COR-L47 (cell line): ENCODE measurements at places on chromosomes 3 and 15.

GRCh38 chr3:72439321-72440183 is 408.7 kb downstream of the SHQ1 start:
- no peak for DNase-seq

DNA sequence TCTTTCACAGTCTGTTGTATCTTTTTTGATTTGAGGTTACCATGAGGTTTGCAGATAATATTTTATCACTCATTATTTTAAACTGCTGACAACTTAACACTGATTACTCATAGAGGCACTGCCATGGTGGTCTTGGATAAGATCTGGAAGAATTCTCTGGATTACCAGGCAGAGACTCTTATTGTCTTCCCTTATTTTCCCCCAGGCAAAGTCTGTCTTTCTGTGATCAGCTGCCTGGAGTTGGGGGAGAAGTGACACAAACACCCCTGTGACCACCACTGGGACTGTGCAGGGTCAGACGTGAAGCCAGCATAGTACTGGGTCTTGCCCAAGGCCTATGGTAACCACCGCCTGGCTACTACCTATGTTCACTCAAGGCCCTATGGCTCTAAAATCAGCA is 4.7 kb downstream of the PATL2 start:
- no peak for DNase-seq

GRCh38 chr15:68425428-68426060 is 6.4 kb downstream of the ITGA11 start:
- no peak for DNase-seq

- DNase-seq, result no peak
These were observed 272.1 kb downstream of the FAM43A start for GRCh38 chr3:194957743-194958240.

GRCh38 chr15:100099976-100100375 is 241.8 kb downstream of the ADAMTS17 start:
- DNase-seq, result no peak

- DNase-seq, result no peak
These were observed 21.6 kb downstream of the RPL22L1 start for GRCh38 chr3:170848292-170848917.

GRCh38 chr3:178445139-178445538 is 91.1 kb upstream of the KCNMB2 start:
- DNase-seq, result no peak

DNA sequence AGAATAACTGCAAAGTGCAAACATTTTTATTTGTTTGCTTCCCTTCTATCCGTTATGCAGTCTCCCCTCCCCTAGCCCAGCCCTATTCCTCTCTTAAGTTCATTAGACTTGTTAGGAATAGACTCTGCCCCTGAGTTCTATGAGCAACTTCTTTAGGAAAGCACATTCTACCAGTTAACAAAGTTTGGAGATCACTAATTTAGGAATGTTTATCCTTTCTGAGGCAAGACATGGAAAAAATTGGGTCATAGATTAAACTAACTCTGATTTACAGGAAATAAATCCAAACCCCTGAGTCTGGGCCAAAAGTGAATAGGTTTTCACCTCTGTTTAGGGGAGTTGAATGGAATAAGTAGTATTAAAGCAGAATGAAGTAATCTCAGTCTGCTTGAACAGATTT is 34.4 kb downstream of the C3orf80 start:
- no peak for DNase-seq

DNA sequence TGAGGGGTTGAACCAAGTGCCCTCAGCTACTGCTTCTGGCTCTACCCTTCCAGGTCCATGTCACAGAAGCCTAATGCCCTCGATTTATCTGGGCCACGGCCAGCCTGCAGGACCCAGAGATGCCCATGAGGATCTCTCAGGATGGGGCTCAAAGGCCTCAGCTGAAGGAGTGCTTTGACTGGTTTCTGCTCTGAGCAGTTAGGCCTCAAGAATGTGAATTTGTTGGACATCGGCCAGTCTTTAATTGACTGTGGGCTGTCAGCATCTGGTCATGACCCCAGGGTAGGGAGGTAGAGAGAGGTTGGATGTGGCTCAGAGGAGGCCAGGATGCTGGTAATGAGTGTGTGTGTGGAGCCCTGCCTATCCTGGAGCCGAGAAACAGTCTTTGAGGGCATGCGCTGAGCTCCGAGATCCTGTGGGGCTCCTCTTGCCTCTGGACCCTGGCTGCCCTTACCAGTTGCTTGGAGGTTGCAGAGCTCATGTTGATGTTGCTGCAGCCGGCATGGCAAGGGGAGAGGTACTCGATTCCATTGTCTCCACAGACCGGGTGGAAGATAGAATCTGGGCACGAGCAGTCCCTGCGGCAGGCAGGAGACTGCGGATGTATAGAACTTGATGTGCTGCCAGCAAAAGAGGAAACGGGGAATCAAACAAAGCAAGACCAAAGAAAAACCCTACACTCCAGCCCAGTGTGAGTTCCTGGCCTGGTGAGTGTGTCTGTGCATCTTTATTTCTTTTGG is 49.1 kb upstream of the RAB6B start:
- no peak for DNase-seq

- no peak for DNase-seq
These were observed 26.5 kb downstream of the MEF2A start for GRCh38 chr15:99592145-99592791.

DNA sequence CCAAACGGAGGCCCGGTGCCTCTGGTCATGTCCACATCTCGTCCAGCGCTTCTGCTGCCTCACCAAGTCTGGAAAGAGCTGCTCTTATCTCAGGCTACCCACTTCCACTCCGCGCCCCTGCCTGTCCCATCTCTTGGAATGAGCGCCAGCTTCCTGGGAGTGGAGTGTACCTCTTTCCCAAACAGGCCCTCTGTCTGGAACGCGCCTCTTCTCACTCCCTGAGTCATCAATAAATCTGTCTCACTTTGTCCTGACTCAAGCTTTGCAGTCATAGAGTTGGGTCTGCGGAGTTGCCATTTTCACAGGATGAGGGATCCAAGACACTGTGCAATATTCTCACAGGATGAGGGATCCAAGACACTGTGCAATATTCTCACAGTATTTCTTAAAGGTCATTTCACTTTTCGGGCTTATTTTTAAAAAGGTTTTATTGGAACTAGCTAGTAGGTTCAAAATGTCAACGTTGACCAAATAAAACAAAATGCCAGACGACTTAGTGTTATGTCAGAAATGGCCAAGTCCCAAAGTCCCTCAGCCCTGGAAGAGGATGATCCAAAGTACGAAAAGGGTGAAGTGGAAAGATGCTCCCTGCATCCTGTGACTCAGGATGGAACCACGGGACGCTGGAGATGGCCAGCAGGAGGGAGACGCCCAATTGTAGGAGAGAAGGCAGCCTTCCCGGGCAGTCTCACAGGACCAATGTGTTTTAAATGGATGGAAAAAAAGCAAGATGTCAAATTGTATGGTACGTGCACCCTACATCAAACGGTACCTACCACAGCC is 81.1 kb downstream of the CHSY1 start:
- no peak for DNase-seq

DNA sequence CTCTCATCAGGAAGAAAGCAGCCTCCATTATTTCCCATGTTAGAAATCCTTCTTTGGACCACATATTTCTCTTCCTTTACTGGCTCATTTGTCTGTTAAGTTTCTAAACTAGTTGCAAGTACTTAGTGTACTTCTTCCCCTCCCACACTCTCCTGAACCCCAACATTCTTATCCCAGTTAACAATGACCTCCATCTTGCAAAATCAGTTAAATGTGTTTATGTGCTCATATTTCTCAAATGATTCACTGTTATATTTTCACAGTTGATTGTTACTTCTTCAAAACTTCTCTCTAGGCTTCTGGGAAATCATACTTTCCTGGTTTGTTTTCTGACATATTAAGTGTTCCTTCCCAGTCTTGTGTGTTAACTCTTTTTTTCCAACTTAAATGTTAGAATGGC is 856.9 kb downstream of the EPHA3 start:
- DNase-seq, result no peak

- no peak for DNase-seq
These were observed 59.6 kb upstream of the RPL32 start for GRCh38 chr3:12900885-12901411.

DNA sequence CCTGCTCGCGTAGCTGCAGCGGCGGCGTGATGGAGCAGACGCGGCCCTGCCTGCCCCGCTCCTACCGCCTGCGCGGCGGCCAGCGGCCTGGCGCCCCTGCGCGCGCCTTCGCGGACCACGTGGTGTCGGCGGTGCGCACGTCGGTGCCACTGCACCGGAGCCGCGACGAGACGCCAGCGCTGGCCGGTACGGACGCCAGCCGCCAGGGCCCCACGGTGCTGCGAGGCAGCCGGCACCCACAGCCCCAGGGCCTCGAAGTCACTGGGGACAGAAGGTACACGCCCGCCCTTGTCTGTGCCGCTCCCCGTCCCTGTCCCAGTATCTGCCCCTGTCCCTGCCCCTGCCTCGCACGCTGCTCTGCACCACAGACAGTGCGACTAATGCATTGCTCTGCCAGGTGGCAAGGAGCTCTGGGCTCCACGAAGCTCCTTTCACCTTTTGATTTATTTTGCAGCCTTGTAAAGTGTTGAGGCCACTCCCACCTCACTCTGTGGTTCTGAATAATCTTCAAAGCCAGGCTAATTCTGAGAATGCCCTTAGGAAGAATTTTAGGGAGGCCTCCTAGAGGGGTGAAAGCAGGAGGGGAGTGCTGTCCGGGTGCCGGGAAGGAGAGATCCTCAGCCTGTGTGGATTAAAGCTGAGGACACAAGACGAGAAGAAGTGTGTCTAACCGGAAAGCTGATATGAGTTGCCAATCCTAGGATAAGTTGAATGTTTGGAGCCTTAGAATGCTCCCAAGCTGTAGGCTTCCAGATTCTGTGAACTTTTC is 100.0 kb downstream of the THSD4 start:
- DNase-seq, result no peak

DNA sequence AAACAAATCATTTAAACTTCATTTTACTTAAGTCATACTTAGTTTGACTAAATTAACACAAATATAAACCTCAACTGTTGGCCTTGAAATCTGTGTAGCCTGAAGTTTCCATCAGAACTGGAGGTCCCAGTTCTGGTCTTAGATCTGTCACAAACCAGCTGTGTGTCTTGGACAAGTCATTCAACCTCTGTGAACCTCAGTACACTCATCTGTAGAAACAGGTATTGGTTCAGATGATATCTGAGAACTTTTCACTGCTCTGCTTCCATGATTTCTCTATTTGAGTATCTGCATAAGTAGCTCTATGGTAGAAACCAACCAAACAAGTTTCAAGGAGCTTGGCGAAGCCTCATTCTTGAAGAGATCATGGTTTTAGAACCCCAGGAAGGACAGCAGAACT is 60.4 kb upstream of the SLC2A2 start:
- DNase-seq, result no peak

GRCh38 chr15:99120050-99120777 is 15.3 kb downstream of the SYNM start:
- no peak for DNase-seq

DNA sequence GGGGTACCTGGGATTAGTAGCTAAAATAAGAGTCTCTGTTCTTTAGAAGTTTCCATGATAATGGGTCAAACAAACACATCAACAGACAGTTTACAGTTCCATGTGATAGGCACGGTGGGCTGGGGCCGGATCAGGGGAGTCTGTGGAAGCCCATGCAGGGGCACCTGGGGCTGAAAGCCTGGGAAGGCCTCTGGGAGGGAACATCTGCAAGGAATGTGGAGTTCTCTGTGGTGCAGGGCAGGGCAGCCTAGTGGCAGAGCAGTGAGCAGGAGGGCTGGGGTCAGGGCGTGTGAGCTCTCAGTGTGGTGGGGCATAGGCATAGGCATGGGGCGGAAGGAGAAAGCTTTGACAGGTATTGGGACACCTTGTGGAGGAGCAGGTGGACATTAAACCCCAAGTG is 207.7 kb upstream of the TRIM42 start:
- no peak for DNase-seq

DNA sequence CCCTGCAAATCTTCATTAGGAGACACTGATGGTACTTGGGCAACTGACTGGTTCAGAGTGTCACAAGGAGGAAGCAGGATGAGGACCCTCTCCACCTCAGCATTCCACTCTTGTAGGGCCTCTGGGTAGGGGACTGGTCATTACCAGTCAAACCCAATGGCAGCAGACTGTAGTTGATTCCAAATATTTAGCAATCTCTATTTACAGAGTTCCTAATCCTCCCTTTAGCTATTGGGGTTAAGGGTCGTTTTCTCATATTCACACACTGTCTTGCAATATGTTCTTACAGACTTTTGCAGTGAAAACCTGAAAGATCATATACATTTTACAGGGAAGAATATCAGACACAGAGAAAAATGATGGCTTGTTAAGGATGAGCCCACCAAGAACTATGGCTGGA is 397.7 kb downstream of the GAP43 start:
- DNase-seq, result no peak

DNA sequence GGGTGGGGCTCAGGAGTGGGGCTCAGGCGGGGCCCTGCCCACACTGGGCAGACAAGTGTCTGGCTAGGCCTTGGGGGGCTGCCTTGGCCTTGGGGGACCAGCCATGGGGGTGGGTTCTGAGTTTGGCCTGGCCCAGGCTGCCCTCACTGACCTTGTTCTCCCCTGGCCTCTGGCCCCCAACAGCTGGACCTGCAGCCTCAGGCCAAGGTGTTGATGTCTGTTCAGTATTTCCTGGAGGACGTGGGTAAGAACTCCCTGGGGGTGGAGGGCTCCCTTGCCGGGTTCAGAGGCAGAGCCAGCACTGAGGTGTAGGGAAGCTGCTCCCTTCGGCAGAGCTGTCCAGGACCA is 20.0 kb downstream of the PRKCD start:
- no peak for DNase-seq

GRCh38 chr3:78736863-78737262 is 1030.9 kb downstream of the ROBO1 start:
- DNase-seq, result no peak

DNA sequence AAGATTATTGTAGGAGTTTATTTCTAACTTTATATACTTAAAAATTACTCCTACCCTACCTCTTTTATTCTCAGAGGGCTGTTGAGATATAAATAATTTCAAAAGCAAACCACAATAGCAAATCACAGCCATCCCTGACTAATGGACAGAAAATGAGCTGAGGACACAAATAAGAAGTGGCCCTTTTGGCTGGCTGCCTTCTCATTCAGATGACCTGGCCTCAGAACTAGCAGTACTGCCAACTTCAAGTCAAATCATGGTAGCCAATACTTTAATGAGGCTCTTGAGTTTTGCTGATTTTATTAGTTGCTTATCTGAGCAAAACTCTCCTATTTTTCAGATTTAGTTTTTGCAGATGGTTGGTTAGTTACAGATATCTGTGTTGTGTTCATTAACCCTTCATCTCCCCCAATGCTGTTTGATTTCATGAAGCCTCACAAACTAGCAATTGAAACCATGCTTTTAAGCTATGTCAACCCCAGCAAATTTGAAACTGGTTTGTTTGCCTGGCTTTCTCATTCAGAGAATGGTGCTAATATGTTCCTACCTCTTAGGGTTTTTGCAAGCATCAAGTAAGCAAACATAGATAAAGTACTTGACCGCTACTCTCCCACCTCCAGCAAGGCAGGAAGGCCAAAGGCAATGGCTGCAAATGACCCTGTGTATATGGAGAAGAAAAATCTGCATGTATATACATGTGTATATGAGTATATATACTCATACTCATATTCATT is 73.4 kb upstream of the HACD2 start:
- no peak for DNase-seq

- no peak for DNase-seq
These were observed 71.7 kb downstream of the TMCO5A start for GRCh38 chr15:38005953-38006808.
